ENCODE measurements at places on chromosomes 5 and 9.

DNA sequence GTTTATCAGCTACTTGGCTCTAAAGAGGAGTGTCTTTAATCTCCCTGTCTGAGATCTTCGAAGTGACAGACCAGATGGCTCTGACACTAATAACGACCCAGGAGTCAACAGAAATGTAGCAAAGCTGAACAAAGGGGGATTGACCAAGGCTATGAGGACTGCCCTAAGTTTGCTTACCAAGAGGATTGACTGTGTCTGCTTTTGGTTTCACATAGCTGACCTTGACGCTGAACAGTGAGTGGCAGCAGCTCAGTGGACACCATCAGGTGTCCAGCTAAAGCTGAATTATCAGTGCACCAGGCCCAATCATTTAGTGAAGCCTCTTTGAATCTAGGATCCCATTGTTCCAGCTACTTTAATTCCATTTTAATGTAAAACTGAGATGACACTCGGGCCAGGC lies 262.6 kb downstream of the COX7C start:
- DNase-seq = no peak

- DNase-seq = peak; percentile 27
These were observed 136.3 kb upstream of the RASEF start for GRCh38 chr9:83199240-83199639.

GRCh38 chr5:106262395-106262794 lies 1408.3 kb downstream of the EFNA5 start:
- DNase-seq = no peak

- DNase-seq = no peak
These were observed 285.9 kb downstream of the ARL15 start for GRCh38 chr5:54024466-54024865.

- no peak for DNase-seq
These were observed 99.8 kb downstream of the TAF11L14 start for GRCh38 chr5:17734011-17734410.

DNA sequence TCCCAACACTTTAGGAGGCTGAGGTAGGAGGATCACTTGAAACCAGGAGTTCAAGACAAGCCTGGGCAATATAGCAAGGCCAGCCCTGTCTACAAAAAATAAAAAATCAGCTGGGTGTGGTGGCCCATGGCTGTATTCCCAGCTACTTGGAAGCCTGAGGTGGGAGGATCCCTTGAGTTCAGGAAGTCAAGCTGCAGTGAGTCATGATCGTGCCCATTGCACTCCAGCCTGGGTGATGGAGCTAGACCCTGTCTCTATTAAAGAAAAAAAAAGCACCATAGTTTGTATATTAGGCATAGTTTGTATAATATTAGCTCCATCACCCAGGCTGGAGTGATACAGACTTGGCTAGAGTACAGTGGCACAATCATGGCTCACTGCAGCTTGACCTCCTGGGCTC lies 9.6 kb upstream of the NME5 start:
- peak; percentile 36 for DNase-seq

GRCh38 chr9:72445306-72445995 lies 76.0 kb upstream of the TMC1 start:
- DNase-seq = no peak

GRCh38 chr5:36820900-36821299 lies 55.7 kb upstream of the NIPBL start:
- DNase-seq = no peak

DNA sequence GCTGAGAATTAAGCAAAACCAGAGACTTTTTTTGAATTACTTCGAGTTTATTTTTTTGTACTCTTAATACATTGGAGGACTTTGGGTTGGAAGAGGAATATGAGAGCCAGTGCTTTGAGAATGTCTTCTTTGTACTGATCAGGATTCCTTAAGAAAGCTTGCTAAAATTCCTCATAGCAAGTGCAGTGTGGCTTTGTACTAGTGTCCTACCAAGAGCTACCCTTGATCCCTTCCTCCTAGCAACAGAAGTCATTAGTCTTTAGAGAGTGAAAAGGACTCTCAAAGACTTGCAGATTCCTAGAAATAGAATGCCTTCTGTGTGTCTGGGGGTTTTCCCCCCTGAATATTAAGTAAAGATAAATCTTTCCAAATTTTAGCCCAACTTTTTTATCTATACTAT lies 276.1 kb downstream of the ARHGAP26 start:
- DNase-seq = no peak

- no peak for DNase-seq
These were observed 253.1 kb downstream of the PDE4D start for GRCh38 chr5:59640411-59640810.

GRCh38 chr9:10785255-10785654 lies 172.5 kb upstream of the PTPRD start:
- no peak for DNase-seq

- no peak for DNase-seq
These were observed 43.9 kb upstream of the CEP72 start for GRCh38 chr5:568061-568781.

- no peak for DNase-seq
These were observed 348.2 kb downstream of the IRX1 start for GRCh38 chr5:3943859-3944258.

- no peak for DNase-seq
These were observed 51.5 kb upstream of the UBAC1 start for GRCh38 chr9:136012651-136013050.

- DNase-seq = no peak
These were observed 475 bp downstream of the WDR5 start for GRCh38 chr9:134136118-134136995.

DNA sequence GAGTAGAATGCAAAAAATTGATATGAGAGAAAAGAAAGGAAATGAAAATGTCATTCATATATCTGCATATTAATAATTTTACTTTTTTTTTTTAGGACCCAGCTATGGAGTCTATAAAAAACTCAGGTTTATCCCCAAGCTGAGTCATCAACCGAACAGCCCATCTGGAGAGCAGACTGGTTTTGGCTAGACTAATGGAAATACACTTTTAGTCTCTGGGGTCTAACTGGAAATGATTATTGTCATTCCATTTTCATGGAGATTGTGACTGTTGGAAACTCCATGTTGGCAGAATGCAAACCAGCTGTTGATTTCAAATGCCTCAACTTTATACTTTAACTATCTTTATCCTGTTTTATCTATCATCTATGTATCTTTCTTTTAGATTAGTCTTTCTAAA lies 28.7 kb downstream of the ANXA1 start:
- peak; percentile 32 for DNase-seq

GRCh38 chr5:173962436-173962972 lies 26.5 kb upstream of the C5orf47 start:
- no peak for DNase-seq

DNA sequence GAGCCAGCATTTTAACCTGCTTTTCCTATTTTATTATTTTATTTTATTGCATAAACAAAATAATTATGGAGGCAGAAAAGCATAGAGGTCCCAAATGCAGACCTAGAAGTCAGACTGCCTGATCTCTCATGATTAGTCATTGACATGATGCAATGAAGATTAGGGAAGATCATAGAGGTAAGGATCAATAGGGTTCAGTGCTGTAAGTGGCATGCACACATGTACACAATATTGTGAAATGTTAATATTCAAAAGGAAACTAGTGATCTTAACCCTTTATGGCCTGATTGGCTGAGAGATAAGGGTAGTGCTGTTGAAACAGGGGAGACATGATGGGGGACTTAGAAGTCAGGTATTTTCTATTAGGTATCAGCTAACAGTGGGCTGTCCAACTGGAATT lies 1.1 kb upstream of the FRRS1L start:
- DNase-seq = no peak

DNA sequence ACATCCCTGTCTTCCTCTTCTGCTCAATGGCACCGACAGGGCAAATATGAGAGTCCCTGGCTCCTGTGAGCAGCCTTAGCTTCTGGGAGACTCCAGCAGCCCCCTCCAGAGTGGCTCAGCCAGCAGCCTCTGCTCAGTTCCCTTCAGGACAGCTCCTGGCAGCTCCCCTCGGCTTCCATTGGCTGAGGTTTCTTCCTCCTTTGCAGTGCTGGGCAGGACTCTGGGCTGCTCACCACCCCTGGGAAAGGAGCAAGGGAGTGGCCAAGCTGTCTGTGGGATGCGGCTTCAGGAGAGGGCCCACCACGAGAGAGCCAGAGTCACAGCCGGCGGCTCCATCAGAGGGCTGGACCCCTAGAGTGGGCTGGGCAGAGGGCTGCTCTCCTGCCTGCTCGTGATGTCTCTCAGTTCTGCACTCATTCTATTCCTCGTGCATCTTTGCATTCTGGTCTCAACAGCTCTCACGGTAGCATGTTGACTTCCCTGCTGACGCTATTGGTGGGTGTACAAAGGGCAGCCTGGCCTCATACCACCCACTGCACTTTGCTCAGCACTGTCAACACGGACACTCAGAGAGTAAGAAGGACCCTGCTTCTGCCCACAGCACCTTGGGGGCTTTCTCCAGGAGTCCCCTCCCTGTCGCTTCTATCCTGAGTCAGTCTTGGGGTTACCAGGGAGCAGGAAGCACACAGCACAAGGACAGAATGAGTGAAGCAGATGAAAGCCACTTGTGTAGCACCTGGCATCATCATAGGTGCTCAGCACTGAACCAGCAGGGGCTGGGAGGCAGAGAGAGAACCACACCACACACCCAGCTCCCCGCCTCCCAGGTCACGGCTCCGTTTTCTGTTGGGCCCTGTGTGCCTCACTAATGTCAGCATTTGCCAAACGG lies 80.9 kb upstream of the ALDH1B1 start:
- DNase-seq = no peak

GRCh38 chr5:446883-447263 lies 3.9 kb downstream of the EXOC3 start:
- DNase-seq = no peak

DNA sequence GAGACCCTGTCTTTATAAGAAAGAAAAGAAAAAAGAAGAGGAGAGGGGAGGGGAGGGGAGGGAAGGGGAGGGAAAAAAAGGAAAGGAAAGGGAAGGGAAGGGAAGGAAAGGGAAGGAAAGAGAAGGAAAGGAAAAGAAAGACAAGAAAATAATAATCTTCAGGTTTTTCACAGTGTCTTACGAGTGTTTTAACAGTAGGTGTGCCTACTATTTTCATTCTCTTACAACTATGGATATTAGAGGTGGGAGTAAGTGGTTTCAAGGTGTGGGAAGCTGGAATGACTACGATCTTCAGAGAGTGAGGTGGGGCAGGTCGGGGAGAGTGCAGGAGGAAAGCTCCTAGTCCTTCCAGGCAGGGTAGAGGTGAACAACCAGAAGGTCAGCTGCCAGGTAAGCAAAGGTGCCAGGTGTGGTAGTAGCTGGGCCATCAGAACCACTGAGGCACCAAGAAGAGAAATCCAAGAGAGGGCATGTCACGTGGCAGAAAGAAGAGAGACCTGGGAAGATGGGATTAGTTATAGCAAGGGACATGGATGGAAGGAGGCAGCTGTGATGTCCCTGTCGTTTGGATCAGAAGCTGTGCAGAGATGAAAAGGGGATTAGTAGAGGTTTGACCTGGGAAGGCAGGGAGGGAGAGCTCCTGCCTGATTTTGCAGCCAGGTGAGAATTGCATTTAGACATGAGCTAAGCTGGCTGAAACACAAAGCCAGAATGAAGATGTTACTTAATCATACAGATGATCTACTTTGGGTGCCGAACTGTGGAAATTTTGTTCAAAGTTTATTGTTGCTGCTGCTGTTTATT lies 95.4 kb downstream of the OTULIN start:
- DNase-seq = no peak

- no peak for DNase-seq
These were observed 163.9 kb upstream of the DMRT1 start for GRCh38 chr9:677461-678097.

DNA sequence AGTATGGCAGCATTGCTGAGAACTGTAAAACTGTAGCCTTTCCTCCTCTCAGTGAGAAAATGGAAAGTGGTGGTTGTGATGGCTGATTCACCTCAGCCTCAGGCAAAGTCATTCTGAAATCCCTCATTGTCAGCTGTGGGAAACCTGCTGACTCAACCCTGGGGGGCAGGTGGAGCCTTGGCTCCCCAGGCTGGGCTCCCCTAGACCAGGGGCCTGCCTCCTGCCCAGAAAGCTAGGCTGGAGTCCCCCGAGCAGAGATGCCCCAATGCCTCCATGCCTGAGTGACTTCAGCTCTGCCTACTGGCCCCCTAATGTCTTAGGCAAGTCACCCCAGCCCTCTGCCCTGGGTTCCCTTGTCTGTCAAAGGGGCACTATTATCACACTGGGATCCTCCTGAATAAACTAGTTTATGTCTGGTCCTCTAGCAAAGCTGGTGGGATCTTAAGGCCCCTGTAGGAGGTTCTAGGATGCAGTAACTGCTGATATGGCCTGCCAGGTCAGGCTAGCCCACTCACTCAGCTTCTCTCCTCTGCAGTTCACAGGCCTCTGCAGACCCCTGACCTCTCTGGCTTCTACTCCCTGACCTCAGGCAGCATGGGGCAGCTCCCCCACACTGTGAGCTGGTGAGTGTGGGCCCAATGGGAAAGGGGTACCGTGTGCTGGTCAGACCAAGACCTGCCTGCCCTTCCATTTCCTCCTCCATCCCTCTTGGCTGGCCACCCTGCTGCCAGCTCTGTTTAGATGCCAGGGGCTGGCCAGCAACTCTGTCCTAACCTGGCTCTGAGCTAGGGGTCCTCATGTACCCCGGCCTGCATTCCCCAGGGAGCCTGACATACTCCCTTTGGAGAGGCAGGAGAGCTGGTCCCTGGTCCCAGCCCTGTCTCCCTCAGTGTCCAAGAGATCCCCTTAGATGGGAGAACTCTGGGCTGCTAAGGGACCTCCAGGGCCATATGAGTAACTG lies 24.2 kb downstream of the TCF7 start:
- DNase-seq = no peak

DNA sequence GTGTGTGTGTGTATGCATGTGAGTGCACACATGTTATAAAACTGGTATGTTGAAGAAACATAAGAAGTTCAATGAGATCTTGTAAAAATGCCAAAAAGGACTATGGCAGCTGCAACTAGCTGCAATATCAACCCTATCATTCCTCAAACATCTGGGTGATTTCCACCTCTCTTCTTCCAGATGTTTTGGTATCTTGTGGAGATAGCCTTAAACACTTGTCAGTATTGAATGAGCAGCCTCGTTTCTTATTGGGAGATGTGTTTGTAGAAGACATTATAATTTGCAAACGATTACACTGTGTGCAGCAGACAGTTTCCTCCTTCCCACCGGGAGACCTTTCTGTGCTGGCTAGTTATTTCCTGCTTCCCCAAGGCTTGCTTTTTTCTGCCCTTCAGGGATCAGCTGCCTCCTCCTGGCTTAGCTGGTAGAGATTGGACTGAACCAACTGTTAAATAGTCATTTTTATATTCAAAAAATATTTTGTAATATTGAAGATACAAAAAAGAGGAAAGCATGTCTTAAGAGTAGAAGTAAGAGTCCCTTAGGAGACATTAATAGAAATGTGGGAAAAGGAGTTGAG lies 168.4 kb upstream of the MPDZ start:
- DNase-seq = no peak

DNA sequence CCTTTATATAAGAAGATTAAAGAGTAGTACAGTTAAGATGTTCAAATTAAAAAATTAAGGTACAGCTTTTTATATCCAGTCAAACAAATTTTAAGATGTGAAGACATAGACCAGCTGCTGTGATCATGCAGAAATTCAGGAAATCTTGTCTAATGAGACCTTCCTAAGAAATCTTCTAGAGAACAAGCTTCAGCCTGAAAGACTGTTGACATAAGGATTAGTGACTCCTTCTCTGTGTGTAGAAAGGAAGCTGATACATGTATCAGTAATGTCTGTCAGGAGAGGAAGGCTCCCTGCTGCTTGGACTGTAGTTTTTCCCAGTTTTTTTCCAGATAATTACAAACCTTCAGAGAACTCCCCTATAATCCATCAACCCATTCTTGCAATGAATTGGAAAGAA lies 75.8 kb upstream of the PCSK5 start:
- DNase-seq = peak; percentile 37

GRCh38 chr5:173015598-173016455 lies 32.3 kb downstream of the ATP6V0E1 start:
- no peak for DNase-seq
